ENCODE measurements at places on chromosomes 13 and 19.

DNA sequence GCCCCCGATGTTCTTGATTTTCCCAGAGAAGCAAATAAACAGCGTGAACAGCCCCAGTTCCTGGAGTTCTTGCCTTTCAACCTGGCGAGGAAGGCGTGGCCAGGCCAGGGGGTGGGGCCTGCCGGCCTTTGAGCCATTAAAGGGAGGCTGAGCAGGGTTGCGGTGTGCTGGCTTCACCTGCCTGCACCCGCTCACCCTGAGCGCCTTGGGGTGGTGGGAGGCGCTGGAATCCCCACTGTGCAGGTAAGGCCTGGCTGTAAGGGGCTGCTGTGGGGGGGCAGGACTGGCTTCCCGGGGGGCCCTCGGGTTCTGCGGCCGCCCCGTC, 2.7 kb upstream of the MISP start:
- DNase-seq: no peak

- DNase-seq: no peak
These were observed 75.1 kb downstream of the GNG7 start for GRCh38 chr19:2627319-2627829.

GRCh38 chr13:75395901-75396300, 86.1 kb downstream of the TBC1D4 start:
- DNase-seq: no peak

DNA sequence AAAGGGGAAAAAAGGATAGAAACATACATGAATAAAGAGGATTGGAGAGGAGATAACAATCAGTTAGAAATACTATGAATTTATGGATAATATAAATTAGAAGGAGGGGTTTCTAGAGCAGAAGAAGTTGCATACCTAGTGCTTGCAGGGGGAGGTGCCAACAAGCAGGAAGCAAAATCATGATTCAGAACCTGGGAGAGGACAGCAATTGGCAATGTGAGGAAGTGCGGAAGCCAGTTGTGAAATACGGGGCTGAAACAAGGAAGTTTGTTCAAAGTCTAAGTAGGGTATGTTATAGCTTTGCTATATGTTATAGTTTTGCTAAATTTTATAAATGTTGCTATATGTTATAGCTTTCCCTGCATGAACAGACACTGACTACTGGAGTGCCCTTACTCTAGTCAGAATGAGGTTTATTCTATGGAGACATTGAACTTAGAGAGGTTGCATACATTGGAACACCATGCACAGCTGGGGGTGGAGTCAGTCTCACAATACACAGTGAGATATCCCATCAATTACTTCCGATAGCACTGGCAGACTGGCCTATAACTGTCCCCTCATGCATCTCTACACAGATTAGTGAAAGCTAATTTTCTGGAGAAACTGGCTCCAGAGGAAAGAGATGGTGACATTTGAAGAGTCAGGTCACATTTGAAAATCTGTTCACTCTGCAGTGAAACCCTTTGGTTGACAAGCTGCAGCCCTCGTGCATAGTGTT, 92.1 kb downstream of the GPC6 start:
- no peak for DNase-seq

- DNase-seq: no peak
These were observed 126.0 kb downstream of the FOXO1 start for GRCh38 chr13:40540328-40541044.

DNA sequence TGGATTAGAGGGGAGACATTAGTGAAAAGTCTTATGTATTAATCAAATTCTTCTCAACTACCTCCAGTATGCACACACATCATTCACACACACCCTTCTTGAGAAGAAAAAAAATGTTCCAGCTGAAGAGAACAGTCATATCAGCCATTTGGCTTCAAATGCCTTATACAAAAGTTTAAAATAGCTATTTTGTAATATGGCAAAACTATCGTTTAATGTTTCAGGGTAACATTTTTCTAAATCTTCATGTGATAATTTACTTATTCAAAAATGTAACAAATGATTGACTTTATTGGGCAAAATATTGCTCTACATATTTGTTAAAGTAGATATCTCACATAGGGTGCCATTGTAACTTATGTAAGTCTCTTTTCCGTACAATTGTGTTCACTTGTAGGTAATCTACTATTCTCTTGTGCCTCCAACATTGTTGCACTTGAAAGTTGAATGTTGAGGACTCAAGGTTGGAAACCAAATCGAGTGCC, 13.6 kb downstream of the ZIC2 start:
- no peak for DNase-seq

DNA sequence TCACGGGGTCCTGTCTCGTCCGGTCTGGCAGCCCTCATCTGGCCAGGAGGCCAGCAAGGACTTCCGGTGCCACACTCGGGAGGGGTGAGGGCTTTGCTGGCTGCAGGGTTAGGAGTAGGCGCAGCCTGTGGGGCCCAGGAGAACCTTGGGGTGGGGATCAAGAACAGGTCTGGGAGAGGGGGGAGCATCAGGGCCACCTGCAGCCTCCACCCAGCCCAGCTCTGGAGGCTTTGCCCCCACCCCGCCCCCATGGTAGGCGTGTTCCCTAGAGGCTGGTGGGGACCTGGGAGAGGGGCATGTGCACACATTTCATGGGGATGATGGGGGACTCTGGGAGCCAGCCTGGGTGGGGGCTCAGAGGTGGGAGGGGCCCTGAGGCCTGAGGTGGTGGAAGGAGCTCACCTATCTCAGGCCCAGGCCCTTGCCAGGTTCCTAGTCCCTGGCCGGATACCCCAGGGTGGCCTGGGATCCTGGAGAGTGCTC, 23.3 kb downstream of the WTIP start:
- no peak for DNase-seq

DNA sequence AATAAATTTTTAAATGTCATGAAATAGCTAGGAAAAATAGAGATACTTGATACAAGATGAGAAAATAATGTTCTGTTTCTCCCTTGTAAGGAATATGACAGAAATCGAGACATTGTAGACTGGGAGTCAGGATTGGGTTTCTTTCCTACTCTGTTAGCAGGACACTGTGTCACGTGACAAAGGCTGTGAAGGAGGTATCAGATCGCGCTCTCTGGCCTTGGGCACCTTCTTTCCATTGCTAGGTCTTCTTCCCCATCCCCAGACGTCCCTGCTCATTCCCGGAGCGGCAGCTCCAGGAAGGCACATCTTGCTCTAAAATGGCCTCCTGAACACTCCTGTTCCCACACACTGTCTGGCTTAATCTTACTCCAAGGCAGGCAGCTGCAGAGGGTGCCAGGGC, 133.4 kb downstream of the TM9SF2 start:
- DNase-seq: no peak

GRCh38 chr13:25902891-25903341, 148.9 kb downstream of the SHISA2 start:
- no peak for DNase-seq

DNA sequence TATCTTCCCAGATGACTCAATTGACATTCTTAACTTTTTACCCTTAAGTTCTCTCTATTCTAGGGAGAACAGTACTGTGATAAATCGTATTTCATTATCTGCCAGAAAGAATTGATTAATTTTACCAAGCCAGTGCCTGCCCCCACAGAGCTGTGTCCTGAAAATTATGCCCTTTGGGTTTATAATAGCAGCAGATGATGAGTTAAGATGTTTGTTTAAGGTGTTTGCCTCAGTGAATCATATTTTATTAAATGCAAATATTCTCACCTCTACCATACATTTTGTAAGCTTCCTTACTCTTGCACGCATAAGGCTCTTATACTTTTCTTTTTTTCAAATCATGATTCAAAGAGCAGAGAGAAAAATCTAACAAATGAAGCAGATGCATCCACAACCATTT, 318.6 kb downstream of the DCT start:
- no peak for DNase-seq

- DNase-seq: no peak
These were observed 13.5 kb downstream of the PPP1R13L start for GRCh38 chr19:45391346-45391745.

DNA sequence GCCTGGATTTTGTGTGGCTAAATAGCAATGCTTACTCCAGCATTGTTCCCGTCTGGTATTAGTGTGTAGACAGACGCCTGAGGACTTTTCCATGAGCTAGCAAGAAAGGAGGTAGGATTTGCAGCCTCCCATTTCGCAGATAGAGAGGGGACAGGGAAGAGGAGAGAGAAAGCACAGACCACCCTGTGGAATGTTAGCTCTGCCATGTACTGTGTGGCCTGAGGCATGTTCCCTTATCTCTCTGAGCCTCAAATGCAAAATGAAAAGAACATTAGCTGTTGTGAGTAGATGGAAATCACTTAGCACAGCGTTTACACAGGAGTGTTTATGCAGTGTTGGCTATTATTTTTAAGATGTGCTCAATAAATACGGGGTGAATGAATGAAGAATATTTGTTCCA, 45.5 kb downstream of the OLFM4 start:
- no peak for DNase-seq

GRCh38 chr13:95352486-95352885, 51.2 kb upstream of the ABCC4 start:
- no peak for DNase-seq

DNA sequence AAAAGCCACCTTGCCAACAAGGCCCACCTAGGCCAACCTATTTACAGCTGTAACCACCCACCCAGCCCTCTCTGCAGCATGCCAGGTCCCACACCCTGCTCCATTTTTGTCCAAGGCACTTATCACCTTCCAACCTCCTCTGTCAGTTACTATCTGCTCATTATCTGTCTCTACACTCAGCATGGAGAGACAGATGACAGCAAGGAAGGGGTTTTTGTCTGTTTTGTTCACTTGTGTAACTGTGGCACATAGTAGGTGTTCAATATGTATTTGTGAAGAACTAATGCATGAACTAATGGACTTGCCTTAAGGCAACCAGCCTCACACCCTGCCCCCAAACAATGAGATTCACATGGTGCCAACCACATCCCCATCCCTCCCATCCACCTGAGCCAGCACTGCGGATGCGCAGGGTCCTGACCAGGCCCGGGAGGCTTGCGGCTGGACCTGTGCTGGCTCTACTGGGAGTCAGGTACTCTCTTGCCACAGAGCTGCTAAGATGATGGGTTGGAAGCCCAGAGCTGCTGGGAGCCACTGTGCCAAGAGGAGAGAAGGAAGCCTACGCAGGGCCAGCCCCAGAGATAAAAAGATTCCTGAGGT, 17.3 kb downstream of the DEDD2 start:
- DNase-seq: no peak

- no peak for DNase-seq
These were observed 73.0 kb downstream of the NALCN start for GRCh38 chr13:101343128-101343787.

DNA sequence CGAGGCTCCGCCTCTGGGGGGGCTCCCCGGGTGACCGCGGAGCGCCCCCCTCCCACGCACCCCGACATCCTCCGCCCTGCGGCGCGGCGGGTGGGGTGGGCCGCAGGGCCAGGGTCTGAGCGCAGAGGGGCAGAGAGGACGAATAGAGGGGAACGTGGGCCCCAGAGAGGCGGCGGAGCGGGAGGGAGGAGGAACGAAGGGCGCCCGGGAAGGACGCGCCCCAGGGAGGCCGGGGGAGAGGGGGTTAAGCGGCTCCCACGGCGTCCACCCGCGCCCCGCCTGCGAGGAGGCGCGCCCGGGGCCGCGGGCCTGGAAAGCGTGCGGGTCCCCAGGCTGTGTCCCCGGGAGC, 1.0 kb downstream of the HCN2 start:
- no peak for DNase-seq

DNA sequence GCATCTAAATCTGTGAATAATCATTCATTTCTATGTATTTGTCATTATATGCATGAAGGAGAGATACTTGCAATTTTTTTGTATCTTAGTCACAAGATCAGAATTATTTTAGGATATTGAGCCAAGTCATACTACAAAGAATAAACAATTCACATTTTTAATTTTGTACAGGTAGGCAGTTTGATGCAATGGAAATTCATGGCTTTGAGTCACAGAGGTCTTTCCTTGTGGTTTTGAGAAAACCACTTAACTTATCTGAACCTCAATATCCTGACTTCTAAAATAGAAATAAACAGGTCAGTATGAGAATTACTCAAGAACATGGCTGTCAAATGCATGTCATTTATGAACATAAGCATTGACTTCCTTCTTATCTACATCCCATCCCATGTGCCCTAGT, 221.4 kb upstream of the SLC10A2 start:
- DNase-seq: no peak

GRCh38 chr19:12611361-12611699, 610 bp downstream of the ZNF791 start:
- no peak for DNase-seq

DNA sequence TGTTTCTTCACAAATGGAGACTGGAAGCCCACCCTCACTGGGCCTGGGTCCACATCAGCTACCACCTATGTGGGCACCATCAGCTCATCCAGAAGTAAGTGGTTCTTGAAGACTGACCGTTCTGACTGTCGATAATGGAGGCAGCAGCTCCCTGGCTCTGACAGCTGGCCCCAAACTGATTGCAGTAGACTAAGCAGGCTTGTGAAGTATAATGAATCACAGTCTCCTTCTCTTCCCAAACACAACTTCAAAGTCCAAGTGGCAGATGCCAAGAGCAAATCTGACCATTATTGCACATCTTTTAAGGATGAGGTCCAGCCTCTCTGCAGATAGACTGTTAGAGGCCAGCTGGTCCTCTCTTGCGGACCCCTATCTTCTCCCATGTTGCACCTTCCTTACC, 574.4 kb upstream of the KLF12 start:
- DNase-seq: no peak

GRCh38 chr13:28754698-28755545, 36.2 kb upstream of the SLC46A3 start:
- DNase-seq: no peak

DNA sequence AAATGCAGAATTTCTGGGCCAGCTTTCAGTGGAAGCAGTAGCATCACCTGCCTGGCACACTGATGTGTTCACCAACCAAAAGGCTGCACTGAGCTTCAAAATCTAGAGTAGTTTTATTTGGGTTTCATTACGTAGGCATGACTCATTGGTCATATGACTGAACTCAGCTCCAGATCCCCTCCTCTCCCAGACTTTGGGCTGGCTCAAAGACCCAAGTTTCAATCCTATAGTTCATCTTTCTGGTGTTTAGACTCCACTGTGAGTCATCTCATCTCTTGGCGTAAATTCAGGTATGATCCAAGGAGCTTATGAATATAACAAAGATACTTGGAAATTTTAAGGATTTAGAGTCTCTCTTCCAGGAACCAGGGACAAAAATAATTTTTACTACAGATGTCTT, 17.7 kb downstream of the ZMYM5 start:
- DNase-seq: no peak

- no peak for DNase-seq
These were observed 122.0 kb downstream of the SIPA1L3 start for GRCh38 chr19:38028913-38029510.

GRCh38 chr13:91269237-91269636, 78.2 kb upstream of the MIR17HG start:
- no peak for DNase-seq

DNA sequence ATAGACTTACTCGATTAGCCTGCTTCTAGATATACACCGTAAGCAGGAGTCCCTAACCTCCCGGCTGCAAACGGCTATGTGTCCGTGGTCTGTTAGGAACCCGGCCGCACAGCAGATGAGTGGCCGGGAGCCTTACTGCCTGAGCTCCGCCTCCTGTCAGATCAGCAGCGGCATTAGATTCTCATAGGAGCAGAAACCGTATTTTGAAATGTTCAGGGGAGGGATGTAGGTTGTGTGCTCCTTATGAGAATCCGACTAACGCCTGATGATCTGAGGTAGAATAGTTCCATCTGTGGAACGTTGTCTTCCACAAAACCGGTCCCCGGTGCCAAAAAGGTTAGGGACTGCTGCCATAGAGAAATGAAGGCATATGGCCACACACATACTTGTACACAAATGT, 1491.9 kb downstream of the SLITRK5 start:
- DNase-seq: no peak

- no peak for DNase-seq
These were observed 184.3 kb downstream of the MYO16 start for GRCh38 chr13:108813587-108814170.
